ENCODE measurements at places on chromosomes 5 and 9. TPM values are rescaled to one million over a fixed set of nuclear protein-coding genes. Genes with fewer than 3 reads are reported as not detected.

Gene KCNV2
- total RNA-seq, result not detected

Gene TEX48
- total RNA-seq, result 1.2 TPM

Gene MCC
- total RNA-seq, result 4.1 TPM

Gene FAT2
- not detected for total RNA-seq

Gene PLK2
- 2.2 TPM for total RNA-seq

Gene GPX8
- total RNA-seq, result not detected

Gene CDO1
- 0.31 TPM for total RNA-seq

Gene PLPPR1
- not detected for total RNA-seq

Gene CLPTM1L
- 70.1 TPM for total RNA-seq

Gene OR2V2
- total RNA-seq, result not detected

Gene UGT3A1
- total RNA-seq, result not detected

- peak overlapping the region; percentile 98 for H3K27ac ChIP-seq
- peak; percentile 55 for DNase-seq
- no peaks in the 10 kb centered on the region for H3K27me3 ChIP-seq
- H3K36me3 ChIP-seq, result peaks cover 59% of the 10 kb centered on the region
- H3K4me3 ChIP-seq, result peak overlapping the region; percentile 35
These were observed 16.8 kb downstream of the TRAF2 start for GRCh38 chr9:136903041-136903554.

- no peak for DNase-seq
- H3K4me1 ChIP-seq, result no peaks in the 10 kb centered on the region
- no peaks in the 10 kb centered on the region for H3K27me3 ChIP-seq
- no peak overlapping the region for H3K4me3 ChIP-seq
- no peaks in the 10 kb centered on the region for H3K36me3 ChIP-seq
These were observed 294.5 kb upstream of the CDH12 start for GRCh38 chr5:23147625-23148024.

GRCh38 chr5:38556599-38557307 is at the start of gene LIFR:
TSS of gene LIFR (minus strand) at chr5:38556646. CDS start at chr5:38530647, 25,999 bp downstream.
- no peak within 1 kb of the TSS for H3K27ac ChIP-seq
- H3K4me3 ChIP-seq, result peak within 1 kb of the TSS; percentile 75
- peak; percentile 72 for DNase-seq

DNA sequence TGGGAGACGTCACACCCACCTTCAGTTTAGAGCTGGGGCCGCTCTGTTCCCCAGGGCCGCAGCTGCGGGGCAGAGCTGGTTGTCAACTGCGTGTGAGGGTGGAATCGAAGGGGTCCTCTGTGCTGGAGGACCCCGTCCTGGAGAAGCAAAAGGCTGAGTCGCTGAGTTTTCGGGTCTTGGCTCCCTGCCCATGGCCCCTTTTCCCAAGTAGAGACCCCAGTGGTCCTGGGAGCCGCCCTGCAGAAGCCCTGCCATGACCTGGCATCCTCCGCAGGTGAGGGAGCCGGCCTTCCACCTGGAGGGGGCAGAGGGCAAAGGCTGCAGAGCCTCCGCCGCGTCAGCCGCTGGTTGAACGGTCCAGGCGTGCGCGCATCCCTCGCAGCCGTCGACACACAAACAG is 90.4 kb upstream of the COL5A1 start:
- no peak overlapping the region for H3K27ac ChIP-seq
- H3K4me3 ChIP-seq, result no peak overlapping the region
- DNase-seq, result no peak

GRCh38 chr9:118570066-118570465 is 799.2 kb downstream of the BRINP1 start:
- no peaks in the 10 kb centered on the region for H3K4me1 ChIP-seq
- DNase-seq, result no peak
- no peak overlapping the region for H3K4me3 ChIP-seq

- no peak for DNase-seq
- peaks cover 8% of the 10 kb centered on the region for H3K4me1 ChIP-seq
- H3K4me3 ChIP-seq, result no peak overlapping the region
- H3K27me3 ChIP-seq, result no peaks in the 10 kb centered on the region
These were observed 30.3 kb downstream of the MELK start for GRCh38 chr9:36603006-36603405.

- no peak within 1 kb of the TSS for H3K27ac ChIP-seq
- DNase-seq, result peak; percentile 71
- H3K36me3 ChIP-seq, result no peaks in the 10 kb centered on the region
- peaks cover 31% of the 10 kb centered on the region for H3K4me1 ChIP-seq
These were observed at the start of gene CCNO for GRCh38 chr5:55232985-55233928. TSS of gene CCNO (minus strand) at chr5:55233608. CDS start at chr5:55233523, 85 bp downstream.

GRCh38 chr9:83472221-83472665 is 66.0 kb downstream of the FRMD3 start:
- DNase-seq, result no peak
- peaks cover 5% of the 10 kb centered on the region for H3K36me3 ChIP-seq
- peaks cover 1% of the 10 kb centered on the region for H3K27me3 ChIP-seq
- no peak overlapping the region for H3K27ac ChIP-seq

DNA sequence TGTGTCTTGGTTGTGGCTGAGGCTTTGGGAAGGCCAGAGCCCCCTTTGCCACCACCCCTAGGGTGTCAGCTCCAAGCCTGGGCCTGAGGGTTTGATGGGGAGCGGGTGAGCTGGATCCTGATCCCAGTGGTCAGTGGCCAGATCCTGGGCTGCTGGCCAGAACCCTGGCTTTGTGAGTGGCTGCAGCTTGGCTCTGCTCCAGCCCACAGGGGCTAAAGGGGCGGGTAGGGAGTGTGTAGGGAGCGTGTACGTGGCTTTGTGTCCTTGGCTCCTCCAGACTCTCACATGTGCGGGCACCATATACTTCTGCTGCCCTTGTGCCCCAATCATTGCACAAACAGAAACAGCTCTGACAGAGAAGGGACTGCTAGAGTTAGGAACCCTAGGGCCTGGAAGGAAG is 1.2 kb upstream of the IL11RA start:
- no peak for DNase-seq
- no peaks in the 10 kb centered on the region for H3K27me3 ChIP-seq
- peaks cover 43% of the 10 kb centered on the region for H3K4me1 ChIP-seq

- no peaks in the 10 kb centered on the region for H3K4me1 ChIP-seq
- H3K36me3 ChIP-seq, result no peaks in the 10 kb centered on the region
These were observed 16.9 kb downstream of the TMEFF1 start for GRCh38 chr9:100489836-100490235.

GRCh38 chr9:42388146-42388690 is 204.8 kb downstream of the SPATA31A6 start:
- no peaks in the 10 kb centered on the region for H3K36me3 ChIP-seq
- no peaks in the 10 kb centered on the region for H3K27me3 ChIP-seq
- DNase-seq, result no peak
- no peaks in the 10 kb centered on the region for H3K4me1 ChIP-seq
- no peak overlapping the region for H3K4me3 ChIP-seq

DNA sequence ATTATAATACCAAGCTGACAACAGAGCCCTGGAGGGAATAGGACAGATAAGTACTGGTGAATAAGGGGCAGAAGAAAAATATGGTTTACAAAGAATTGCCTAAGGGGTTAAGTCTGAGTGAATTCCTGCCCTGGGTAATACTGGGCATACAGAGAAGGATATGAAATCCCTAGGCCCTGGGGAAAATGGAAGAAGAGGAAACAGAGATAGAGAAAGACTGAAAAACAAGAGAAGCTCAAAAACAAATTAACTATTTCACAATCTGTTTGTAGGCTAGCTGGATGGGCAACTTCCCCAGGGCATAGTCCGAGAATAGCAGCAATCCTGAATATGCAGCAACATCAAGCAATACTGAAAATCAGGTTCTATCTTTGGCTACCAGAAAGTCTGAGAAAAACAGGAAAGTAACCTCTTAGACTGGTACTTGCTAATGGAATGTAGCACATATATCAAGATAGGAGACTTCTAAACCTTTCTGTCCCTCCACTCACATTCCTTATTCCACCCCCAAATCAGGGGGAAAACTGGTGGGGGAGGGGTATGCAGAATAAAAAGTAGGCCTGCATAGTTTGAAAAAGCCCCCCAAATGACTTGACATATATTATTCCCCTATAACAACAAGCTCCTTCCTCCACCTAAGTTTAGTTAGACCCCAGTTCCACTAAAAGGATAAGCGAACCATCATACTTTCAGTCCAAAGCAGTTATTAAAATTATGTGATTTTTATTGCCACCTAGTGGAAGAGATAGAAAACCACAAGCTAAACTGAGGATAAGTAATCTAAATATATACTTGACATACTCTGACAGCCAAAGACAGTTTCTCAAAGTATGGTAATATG is 20.6 kb downstream of the SLC38A9 start:
- no peak overlapping the region for H3K27ac ChIP-seq
- H3K27me3 ChIP-seq, result no peaks in the 10 kb centered on the region
- H3K4me1 ChIP-seq, result peaks cover 2% of the 10 kb centered on the region
- peaks cover 1% of the 10 kb centered on the region for H3K36me3 ChIP-seq
- no peak for DNase-seq

DNA sequence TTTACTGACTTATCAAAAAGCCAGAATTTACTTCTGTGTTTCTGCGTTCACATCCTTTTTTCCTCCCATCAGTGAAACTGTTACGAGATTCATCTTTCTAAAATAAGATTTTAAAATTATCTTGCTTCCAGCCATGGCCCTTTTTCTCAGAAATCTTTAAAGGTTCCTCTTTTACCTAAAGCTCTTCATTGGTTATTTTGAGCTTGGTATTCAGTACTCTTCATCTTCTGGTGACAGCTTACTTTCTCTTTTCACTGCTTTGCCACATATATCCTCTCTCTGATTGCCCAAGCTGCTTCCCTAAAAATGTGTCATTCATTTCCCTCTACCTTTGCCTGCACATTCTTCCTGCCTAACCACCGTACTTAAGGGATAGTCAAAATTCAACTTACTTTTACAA is 32.3 kb downstream of the TGFBR1 start:
- H3K36me3 ChIP-seq, result peaks cover 24% of the 10 kb centered on the region
- peaks cover 45% of the 10 kb centered on the region for H3K4me1 ChIP-seq
- no peaks in the 10 kb centered on the region for H3K27me3 ChIP-seq
- DNase-seq, result no peak
- H3K27ac ChIP-seq, result peak overlapping the region; percentile 6

- H3K4me1 ChIP-seq, result no peaks in the 10 kb centered on the region
- no peak within 1 kb of the TSS for H3K27ac ChIP-seq
- no peaks in the 10 kb centered on the region for H3K27me3 ChIP-seq
These were observed at the start of gene FREM1 for GRCh38 chr9:14909961-14910805. TSS of gene FREM1 (minus strand) at chr9:14910428. CDS start at chr9:14868977, 41,451 bp downstream.

DNA sequence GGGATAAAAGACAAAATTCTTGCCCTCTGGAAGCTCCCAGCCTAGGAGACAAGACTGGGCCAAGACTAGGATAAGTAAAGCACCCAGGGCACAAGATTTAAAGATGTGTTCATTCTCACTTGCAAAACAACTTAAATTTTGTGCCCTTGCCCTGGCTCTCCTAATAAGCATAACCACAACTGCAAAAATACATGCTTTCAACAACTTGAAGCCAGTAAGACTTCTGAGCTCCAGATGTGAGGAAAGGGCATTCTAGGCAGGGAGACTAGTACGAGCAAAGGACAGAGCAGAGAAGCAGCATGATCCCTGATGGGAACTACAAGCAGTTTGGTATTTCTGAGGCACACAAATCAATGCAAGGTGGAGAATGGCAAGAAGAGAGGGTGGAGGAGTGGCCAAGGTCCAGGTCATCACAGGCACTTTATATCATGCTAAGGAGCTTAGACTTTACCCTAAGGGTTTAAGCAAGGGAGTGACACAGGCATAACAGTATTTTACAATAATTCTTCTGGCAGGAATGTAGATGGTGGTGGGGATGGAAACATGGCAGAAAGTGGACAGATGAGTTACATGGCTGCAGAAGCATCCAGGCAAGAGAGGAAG is 30.1 kb upstream of the SIL1 start:
- no peak overlapping the region for H3K4me3 ChIP-seq
- no peaks in the 10 kb centered on the region for H3K36me3 ChIP-seq
- H3K27ac ChIP-seq, result no peak overlapping the region
- DNase-seq, result no peak

- H3K4me3 ChIP-seq, result no peak overlapping the region
- peaks cover 5% of the 10 kb centered on the region for H3K4me1 ChIP-seq
- DNase-seq, result no peak
- H3K36me3 ChIP-seq, result peaks cover 2% of the 10 kb centered on the region
- H3K27ac ChIP-seq, result no peak overlapping the region
These were observed 651 bp upstream of the AK1 start for GRCh38 chr9:127878001-127878651.

DNA sequence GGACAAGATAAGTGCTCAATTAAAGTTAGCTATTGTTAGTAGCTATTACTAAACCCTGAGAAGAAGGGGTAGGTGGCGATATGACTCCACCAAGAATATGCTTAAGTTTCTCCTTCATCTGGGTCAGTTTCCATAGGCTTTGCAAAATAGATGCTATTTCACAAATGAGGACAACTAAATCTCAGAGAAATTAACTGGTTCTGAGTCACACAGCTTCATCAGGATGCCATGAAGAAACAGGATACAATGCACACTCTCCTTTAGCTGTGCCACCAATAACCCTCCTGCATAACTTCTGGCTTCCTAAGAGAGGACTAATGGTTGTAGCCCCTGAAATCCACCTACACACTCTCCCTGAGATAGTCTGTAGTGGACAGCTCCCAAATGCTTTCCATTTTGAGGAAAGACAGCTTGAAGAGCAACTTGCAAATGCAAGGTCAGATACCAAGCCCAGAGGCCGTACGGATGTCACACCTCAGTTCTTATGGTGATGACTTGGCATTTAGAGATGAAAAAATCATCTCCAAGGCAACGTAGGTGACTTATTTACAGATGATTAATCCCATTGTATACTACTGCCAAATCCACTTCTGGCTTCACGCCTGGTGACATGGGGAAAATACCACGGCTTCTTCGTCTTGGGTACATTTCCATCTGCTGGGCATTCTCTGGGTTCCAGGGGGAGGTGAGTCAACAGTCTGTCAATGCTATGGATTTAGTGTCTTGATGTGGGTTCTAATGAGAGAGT is 251.4 kb upstream of the IL12B start:
- H3K4me1 ChIP-seq, result no peaks in the 10 kb centered on the region
- H3K4me3 ChIP-seq, result no peak overlapping the region
- H3K36me3 ChIP-seq, result no peaks in the 10 kb centered on the region
- no peaks in the 10 kb centered on the region for H3K27me3 ChIP-seq
- no peak overlapping the region for H3K27ac ChIP-seq
